Activated CD4-positive, alpha-beta T cell treated with anti-CD3 and anti-CD28 coated beads, Interleukin-10, Interleukin-2, amounts not matched to agents 100 ng/mL and 50 ng/mL, durations not matched to agents 16 hours and 8 hours (primary cell): ENCODE measurements at places on chromosomes 16 and 17.

GRCh38 chr16:23245268-23245667 lies 56.8 kb upstream of the SCNN1B start:
- DNase-seq = no peak

GRCh38 chr17:66542129-66542966 lies 239.9 kb downstream of the PRKCA start:
- peak; percentile 80 for DNase-seq

GRCh38 chr17:74177018-74177450 lies 26.4 kb upstream of the RPL38 start:
- DNase-seq = no peak

- no peak for DNase-seq
Observed at GRCh38 chr16:85763616-85764015, 12.7 kb upstream of the C16orf74 start.

DNA sequence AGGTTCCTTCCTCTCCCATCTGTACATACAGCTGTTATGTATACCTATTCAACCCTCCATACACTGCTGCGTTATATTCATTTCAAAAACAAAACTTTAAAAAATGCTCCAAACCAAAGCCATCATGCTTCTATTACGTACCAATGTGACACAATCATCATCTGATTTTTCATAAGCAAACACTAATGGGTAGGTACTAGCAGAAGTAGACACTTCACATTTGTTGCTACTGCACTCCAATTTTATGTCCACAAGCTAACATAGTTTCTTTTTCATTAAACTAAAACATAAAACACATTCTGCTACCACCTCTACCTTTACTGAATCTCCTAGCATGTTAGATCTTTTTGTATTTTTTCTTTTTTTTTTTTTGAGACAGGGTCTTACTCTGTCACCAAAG lies 57.5 kb downstream of the PARN start:
- no peak for DNase-seq

GRCh38 chr16:16071631-16072244 lies 122.3 kb downstream of the ABCC1 start:
- DNase-seq = no peak

DNA sequence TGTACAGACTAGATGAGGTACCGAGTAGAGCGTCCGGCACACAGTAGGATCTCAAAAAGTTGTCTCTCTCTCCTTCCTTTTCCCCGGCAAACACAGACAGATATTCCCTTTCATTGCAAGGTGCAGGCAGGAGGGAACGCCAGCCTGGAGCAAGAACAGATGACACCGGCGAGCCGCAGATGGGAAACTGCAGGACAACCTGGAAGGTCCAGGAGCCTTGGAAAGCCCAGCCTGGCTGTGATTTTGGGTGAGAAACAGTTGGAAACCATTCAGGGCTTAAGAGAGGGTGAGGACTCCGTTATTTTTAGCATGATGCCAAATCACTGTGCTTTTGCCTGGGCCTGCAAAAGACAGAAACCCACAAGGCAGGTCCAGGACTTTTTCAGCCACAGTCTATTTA lies 7.3 kb downstream of the CDH11 start:
- DNase-seq = no peak

DNA sequence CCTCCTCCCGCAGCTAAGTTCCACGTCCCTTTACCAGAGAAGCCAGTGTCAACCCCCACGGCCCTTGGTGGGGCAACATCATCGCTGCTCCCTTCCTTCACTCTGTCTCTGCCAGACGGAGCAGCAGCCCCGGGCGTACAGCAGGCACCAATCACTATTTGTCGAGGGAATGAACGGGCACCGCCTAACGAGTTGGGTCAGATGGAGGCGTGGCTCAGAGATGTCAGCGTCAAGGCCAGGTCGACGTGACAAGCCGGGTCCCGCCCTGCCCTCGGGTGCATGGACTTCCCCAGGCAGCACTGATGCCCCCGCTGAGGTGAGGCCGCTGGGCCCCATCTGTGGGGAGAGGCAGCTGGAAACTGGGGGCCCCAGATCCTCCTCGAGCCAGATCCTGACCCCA lies 50.0 kb downstream of the CBFA2T3 start:
- no peak for DNase-seq

DNA sequence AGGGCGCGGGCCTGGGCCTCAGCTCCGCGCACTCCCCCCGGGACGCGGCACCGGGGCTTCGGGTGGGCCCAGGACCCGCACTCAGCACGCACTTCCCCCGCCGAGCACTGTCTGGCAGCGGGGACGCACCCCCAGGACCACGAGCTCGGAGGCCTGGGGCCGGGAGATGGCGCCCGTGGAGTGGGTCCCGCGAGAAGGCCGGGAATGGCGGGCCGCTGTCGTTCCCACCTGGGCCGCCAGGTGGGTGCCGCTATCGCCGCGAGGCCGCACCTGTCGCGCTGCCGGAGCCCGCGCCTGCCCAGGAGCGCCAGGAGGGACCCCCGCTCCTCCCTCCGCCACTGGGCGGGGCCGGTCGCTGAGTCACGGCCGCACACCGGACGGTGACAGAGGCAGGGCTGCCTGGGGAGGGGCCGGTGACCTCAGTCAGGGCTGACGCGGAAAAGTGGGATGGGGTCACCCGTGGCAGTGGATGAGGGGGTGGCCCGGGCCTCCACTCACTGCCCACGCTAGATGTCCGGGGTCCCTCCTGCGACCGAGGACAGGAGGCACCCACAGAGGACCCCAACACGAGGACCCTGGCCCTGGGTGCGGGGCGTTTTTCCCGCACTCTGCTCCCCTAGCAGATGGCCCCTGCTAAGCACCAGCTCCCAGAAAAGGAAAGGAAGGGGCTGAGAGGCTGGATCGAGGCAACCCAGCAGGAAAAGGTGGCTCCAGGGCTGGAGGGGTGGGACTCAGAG lies 6.9 kb upstream of the ACTG1 start:
- peak; percentile 65 for DNase-seq
